ENCODE measurements at places on chromosomes 6 and 20. TPM values are rescaled to one million over a fixed set of nuclear protein-coding genes. Genes with fewer than 3 reads are reported as not detected.
A peak's percentile ranks its signal among the peaks of the same experiment; 100 is the strongest.

Gene CST5
- total RNA-seq = not detected

Gene TMEM74B
- total RNA-seq = 2.7 TPM

Gene RAD21L1
- not detected for total RNA-seq

Gene C6orf118
- not detected for total RNA-seq

Gene ULBP2
- total RNA-seq = 1.1 TPM

Gene RRAGD
- 90.5 TPM for total RNA-seq

Gene LINC00237
- total RNA-seq = not detected

DNA sequence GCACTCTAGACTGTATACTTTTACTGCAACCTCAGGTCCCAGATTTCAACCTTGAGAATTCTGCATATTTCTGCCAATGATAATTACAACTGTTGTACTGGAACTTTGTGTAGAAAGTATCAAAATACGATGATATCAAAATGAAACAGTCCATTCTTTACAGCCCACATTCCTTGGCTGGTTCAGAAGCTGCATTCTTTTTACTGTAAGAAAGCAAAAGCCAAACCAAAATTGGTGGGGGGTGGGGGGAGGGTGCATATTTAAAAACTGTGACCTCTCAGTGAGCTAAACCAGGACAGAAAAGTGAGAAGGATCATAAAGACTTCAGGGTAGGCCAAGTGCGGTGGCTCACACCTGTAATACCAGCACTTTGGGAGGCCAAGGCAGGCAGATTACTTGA lies 41.8 kb upstream of the UBR2 start:
- no peak for DNase-seq

DNA sequence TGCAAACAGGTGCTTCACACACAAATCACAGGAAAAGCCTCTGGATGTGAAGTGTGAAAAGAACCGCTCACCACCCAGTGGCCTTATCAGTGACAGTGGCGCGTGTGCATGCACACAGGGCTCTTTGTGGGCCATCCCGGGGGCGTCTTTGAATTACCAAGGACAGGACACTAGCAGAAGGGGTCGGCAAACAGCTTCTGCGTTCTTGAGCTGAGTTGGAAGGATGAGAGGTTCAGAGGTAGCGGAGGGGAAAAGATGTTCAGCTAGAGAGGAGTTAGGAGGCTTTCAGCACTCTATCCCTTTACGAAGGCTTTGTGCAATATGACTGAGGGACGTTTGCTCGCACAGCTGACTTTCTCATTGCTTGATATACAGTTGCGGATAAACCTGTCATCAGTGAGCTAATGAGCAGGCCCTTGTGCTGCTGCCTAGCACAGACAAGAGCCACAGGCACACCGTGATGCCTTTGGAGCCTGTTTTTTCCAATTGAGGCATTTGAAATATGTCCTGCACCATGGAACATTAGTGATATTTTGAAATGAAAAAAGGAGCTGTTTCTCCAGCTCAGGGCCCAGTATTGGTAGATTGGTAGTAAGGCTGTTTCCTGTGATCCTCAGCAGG lies 83.1 kb downstream of the IYD start:
- no peak for DNase-seq

DNA sequence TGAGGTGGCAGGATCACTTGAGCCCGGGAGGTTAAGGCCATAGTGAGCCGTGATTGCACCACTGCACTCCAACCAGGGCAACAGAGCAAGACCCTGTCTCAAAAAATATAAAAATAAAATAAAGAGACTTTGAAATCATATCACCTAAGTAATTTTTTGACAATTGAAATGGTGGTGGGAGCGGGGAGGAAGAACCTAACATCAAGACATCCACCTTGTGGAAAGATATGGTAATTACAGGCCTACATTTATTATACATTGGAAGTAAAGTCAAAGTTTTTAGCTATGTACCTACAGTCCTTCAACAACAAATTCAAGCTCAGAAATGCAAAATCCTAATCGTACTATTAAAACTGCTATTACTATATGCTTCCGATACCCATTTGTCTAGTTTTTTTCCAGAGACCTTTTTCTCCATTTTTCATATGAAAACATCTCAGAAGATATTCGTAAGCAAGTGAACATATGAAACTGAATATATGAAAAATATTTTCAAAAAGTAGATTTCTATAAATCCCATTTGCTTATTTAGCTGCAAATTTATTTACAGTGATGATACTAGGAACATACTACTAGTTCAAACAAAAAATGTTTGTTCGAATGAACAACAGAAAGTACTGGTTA lies 83.3 kb downstream of the SYCP2 start:
- DNase-seq = no peak

- DNase-seq = no peak
These were observed 17.6 kb upstream of the HLA-F start for GRCh38 chr6:29705389-29706231.

GRCh38 chr20:21534453-21534852 lies 20.6 kb upstream of the NKX2-2 start:
- no peak for DNase-seq

DNA sequence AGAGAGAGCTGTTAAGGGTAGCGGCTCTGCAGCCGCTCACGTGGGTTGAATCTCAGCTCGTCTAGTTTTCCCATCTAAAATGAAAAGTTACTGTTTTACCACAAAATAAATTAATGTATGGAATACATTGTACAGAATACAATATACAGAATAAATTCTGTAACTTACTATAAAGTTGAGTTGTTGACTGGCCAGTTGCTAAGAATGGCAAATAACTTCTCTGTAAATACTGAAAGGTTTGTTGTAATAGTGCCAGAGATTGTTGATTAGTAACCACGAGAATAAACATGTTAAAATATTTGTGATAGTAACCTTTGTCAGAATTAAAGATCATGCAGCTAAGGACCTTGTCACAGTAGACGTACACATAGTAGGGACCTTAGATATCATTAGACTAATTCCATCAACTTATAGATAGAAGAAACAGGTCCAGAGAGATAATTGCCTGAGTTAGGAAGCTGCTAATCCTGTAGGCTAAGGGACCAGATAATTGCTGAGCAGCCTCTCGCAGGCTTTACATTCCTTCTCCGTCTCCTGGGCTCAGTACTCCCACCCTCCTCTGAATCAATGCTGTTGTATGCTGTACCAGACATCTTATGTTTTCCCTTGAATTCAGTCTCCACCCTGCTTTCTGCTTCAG lies 544 bp upstream of the NRM start:
- no peak for DNase-seq

GRCh38 chr6:9086331-9086730 lies 651.0 kb upstream of the SLC35B3 start:
- DNase-seq = no peak

- no peak for DNase-seq
These were observed 14.0 kb upstream of the SCGN start for GRCh38 chr6:25637960-25638434.

- no peak for DNase-seq
These were observed 30.5 kb downstream of the QRSL1 start for GRCh38 chr6:106659859-106660258.

GRCh38 chr20:32271620-32272019 lies 5.8 kb upstream of the KIF3B start:
- DNase-seq = no peak

GRCh38 chr6:38067263-38067980 lies 247.9 kb downstream of the ZFAND3 start:
- DNase-seq = no peak

DNA sequence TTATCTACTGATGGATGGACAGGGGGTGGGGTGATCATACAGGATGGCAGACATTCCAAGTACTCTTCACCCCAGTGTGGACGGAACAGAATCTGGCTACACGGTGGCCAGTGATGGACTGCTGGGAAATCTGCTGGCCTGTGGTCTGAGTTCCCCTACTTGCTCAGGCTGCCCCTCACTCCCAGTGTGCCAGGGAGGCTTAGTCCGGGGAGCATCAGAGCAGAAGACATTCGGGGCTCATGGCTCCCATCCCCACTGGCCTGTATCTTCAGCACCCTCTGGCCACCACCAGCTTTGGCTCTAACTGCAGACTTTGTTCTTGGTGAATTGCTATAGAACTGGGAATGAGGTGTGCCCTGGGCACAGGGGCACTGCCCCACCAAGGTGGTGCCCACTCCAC lies 15.3 kb downstream of the TLDC2 start:
- no peak for DNase-seq

DNA sequence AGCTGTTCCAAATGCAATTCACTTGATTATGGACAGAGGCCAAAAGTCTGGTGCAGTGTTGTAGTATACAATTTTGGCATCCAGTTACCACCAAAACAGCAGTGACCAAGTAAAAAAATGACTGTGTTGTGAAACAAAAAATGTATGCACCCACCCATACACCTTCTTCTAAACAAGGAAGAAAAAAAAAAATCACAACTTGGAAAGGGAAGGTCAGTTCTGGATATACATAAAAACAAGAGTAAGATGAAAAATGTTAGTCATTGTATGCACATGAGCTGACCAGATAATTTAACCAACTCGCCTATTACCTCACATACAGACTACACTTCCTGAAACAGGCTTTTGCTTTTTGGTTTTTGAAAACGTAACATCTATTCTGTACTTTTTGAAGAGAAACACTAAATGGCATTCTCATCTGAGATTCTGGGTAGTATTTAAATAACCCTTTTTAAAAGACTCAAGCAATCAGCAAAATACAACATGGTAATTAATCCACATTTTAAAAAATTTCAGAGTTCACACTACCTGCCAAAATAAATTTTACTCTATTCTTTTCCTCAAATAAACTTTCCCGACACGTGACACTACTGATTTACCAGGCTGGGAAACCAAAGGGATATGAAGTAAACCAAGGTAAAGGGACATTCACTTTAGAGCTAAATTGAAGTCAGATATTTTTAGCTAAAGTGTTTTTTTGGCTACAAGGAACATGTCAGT lies 141.6 kb upstream of the SHLD1 start:
- no peak for DNase-seq

DNA sequence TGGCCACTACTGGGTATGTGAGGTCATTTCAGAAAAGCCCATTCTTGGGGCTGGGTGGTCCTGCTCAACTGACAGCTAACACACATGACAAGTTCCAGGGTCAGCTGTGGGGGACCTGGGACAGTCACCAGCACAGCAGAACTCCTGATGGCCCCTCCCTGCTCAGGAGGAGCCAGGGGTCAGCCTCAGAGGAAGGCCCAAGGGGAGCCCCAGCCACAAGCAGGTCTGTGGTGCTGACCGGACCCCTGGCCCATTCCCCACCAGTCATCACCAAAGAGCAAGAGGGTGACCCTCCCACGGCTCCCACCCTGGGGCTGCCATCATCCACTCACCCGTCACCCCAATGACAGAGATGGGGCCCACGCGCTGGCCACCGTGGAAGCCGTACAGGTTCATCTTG lies 18.0 kb downstream of the CYP21A2 start:
- DNase-seq = no peak

DNA sequence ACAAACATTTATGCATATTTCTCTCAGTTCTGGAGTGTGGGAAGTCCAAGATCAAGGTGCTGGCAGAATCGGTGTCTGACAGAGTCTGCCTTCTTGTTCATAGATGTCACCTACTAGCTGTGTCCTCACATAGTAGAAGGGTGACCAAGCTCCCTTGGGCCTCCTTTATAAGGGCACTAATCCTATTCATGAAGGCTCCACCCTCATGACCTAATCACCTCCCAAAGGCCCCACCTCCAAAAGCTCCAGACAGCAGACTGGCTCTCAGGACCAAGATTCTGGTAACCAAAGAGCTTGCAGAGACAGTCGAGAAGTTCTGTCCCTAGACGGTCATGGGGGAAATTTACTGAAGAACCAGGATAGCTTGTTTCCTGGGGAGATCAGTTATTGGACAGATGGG lies 139.1 kb downstream of the COL9A1 start:
- DNase-seq = no peak

DNA sequence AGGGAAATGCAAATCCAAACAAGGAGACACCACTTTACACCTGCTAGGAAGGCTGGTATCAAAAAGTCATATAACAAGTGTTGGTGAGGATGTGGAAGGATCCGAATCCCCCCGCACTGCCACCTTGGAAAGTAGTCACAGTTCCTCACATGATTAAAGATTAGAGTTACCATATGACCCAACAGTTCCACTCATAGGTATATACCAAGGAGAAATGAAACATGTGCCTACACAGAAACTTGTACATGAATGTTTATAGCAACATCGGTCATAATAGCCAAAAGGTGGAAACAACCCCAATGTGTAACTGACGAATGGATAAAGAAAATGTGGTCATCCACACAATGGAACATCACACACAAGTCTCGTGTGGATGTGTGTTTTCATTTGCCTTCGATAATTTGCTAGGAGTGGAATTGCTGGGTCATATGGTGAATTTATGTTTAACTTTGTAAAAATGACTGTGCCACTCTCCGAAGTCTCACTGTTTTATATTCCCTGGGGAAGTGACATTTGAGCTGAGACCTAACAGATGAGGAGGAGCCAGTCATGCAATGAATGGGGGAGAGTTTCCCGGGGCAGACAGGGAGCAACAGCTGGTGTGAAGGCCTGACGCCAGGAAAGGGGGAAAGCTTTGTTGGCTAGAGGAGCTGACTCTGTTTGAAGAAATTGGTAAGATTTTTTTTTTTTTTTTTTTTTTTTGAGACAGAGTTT lies 125.9 kb upstream of the MLN start:
- DNase-seq = no peak

GRCh38 chr6:7468382-7469081 lies 72.9 kb upstream of the DSP start:
- DNase-seq = peak; percentile 83

DNA sequence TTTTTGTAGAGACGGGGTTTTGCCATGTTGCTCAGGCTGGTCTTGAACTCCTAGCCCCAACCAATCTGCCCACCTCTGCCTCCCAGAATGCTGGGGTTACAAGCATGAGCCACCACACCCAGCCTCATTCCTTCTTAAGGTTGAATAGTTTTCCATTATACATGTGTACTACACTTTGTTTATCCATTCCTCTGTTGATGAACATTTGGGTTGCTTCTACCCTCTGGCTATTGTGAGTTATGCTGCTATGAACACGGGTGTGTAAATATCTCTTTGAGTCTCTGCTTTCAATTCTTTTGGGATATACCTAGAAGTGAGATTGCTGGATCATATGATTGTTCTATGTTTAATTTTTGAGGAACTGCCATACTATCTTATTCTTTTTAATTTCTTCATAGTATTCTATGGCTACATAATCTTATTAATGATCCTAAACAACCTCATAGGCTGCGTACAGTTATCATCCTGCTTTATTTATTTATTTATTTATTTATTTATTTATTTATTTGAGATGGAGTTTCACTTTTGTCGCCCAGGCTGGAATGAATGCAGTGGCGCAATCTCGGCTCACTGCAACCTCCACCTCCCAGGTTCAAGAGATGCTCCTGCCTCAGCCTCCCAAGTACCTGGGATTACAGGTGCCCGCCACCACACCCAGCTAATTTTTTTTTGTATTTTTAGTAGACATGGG lies 49.2 kb upstream of the TLDC2 start:
- DNase-seq = no peak

DNA sequence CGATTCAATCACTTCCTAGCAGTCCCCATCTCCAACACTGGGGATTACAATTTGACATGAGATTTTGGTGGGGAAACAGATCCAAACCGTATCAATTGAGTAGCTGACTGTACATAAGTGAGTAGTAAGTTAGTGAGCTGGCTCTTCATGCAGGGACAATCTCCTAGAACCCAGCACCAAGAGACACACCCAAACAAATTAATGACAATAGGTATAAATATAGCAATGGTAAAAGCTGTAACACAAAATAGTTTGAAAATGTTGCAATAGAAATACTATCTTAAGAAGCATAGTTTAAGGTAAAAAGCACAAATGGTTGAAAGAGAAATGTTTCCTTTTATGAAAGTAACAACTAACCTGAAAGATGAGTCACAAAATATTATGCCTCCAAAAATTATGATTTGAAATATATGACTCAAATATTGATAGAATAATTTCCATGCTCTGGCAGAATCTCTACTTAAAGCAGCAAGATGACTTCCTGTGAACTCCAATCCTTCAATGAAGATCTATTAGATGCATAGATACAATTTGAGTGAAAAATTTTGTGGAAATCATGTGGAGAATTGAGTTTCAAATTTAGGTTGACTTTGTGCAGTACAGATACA lies 5.4 kb upstream of the SIRPB1 start:
- DNase-seq = no peak

All from cardiac septum (tissue), 1 donor.